WTC11 (cell line): ENCODE measurements at places on chromosomes 13 and 19. TPM values are rescaled to one million over a fixed set of nuclear protein-coding genes. Genes with fewer than 3 reads are reported as not detected.

Gene IL4I1
- 0.83 to 1.4 TPM (median 0.99 TPM) in 3 replicates for total RNA-seq

Gene CEACAM3
- not detected in 3 replicates for total RNA-seq

Gene IRGC
- total RNA-seq, result not detected in 3 replicates

Gene ZNF443
- total RNA-seq, result 7.0 to 8.0 TPM (median 7.1 TPM) in 3 replicates

Gene CADM4
- total RNA-seq, result 12.2 to 13.3 TPM (median 12.4 TPM) in 3 replicates

Gene PTGIR
- total RNA-seq, result 0.24 TPM in 1 of 3 replicates, not detected in the others

Gene RASIP1
- 4.4 to 5.4 TPM (median 5.2 TPM) in 3 replicates for total RNA-seq

Gene PRTN3
- total RNA-seq, result 0.53 to 0.82 TPM (median 0.61 TPM) in 3 replicates

Gene KLK7
- total RNA-seq, result 0.66 to 0.87 TPM (median 0.78 TPM) in 3 replicates

Gene ERICH4
- total RNA-seq, result 0.24 TPM in 1 of 3 replicates, not detected in the others

Gene IGFL2
- total RNA-seq, result not detected in 3 replicates

Gene FSD1
- total RNA-seq, result 61.3 to 69.2 TPM (median 65.7 TPM) in 3 replicates

Gene SHD
- total RNA-seq, result 2.0 to 3.6 TPM (median 3.4 TPM) in 3 replicates
